ENCODE measurements at places on chromosomes 4 and X.

GRCh38 chrX:67717571-67717970, 173.8 kb downstream of the AR start:
- DNase-seq = no peak

- no peak for DNase-seq
Measured at GRCh38 chr4:104967034-104967401, 179.7 kb upstream of the TET2 start.

GRCh38 chr4:121182296-121182695, 18.2 kb upstream of the TNIP3 start:
- DNase-seq = peak; percentile 40

GRCh38 chr4:100016191-100016590, 66.1 kb upstream of the H2AZ1 start:
- no peak for DNase-seq

DNA sequence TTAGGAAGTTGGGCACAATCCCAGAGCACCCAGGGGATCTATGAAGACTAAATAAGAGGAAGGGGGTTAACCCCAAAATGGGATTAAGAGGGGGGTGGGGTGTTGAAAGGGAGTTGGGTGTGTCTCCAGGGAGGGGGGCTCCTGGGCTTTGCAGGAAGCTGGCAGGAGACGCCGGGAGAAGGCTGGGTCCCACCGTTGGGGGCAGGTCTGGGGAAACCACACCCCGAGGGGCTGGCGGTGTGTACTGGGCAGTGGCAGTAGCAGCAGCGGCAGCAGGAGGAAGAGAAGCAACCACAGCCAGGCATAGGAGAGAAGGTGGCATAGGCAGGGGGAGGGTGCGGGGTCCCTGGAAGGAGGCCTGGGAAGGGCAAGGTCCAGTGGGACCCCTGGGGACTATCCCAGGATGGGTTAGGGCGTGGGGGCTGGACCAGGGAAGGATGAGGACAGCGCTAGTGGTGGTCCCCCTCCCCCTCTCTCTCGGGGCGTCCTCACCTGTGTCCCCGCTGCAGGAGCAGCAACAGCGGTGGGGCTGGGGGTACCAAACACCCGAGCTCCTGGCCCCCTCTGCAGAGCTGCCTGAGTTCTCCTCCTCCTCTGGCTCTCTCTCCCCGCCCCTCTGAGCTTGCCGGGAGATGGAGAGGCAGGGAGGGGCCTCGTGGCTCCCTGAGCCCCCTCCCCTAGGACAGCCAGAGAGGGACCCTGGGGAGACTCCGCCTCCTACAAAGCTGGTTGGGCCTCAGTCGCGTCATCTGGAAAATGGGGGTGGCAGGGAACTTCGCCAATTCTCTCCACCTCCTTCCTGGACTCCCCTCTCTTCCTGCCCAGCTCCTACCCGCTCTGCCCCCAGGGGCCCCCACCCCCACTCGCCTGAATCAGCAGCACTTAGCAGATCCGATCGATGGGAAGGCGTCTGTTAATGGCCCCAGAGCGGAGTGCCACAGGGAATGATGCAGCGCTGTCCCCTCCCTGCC, at the start of gene KCND1:
TSS of gene KCND1 (minus strand) at position 596 of the 971 bp plus-strand sequence. CDS start 1,573 bp downstream, outside the sequence.
- peak; percentile 79 for DNase-seq

DNA sequence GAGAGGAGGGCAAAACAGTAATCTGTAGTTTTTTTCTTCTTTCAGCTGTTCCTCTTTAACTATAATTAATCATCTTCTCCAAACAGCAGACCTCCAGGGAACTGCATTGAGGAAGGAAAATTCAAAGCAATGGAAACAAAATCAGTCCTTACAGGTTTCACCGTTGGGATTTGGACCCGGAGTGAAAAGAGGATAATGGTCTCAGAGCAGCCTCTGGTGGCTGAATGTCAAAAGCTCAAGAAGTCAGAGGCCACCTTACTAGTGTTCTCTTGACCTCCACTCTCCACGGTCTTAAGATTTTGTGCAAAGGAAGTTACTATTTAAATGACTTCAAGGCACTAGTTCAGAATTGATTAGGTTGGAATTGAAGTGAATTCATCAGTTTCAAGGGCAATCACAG, 16.0 kb upstream of the MID1 start:
- DNase-seq = peak; percentile 79

- DNase-seq = no peak
Measured at GRCh38 chr4:168501407-168501806, 4.6 kb downstream of the PALLD start.

GRCh38 chr4:146398896-146399445, 122.8 kb downstream of the SLC10A7 start:
- no peak for DNase-seq

- no peak for DNase-seq
Measured at GRCh38 chrX:150409486-150409885, 46.4 kb downstream of the MAMLD1 start.

DNA sequence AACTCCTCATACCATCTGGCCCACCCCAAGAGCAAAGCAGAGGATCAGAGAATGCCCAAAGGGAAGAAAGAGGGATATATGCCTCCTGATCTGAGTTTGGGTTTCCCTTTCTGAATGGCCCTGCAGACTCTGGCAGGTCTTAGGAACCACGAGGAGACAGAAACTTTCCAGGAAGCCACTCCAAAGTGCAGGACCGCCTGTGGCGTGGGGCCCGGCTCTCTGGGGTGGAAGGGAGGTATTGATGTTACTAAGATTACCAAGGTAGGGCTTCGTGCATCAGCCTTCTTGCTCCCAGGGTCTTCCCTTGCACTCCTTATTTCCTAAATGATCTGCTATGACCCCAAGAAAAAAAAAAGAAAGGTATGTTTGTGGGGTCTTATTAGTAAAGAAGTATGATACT, 41.9 kb upstream of the SPRY1 start:
- no peak for DNase-seq

- no peak for DNase-seq
Measured at GRCh38 chr4:10260777-10261176, 144.2 kb upstream of the WDR1 start.

All from cardiac fibroblast (primary cell).